Activated T-helper 1 cell treated with Interleukin-2 at 50 U/mL for 16 hours (primary cell): ENCODE measurements at places on chromosomes 1 and 21.

DNA sequence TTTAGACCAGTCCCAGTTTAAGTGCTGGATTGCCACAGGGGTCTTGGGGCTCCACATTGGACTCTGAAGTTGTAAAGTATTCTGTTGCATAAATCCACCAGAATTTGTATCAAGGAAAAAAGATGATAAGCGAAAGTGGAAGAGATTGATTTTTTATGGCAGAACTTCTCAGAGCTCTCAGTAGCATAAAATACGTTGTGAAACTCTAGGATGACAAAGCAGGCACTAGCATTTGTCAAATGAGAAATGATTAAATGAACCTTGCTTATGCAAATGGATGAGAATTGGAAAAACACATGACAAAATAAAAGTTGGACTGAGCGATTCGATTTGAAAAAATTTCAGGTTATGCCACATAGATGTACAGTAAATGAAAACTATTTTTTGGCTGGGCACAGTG lies 253.8 kb upstream of the RAB4A start:
- no peak for DNase-seq

- no peak for DNase-seq
Measured at GRCh38 chr21:21712748-21713520, 714.7 kb downstream of the NCAM2 start.

DNA sequence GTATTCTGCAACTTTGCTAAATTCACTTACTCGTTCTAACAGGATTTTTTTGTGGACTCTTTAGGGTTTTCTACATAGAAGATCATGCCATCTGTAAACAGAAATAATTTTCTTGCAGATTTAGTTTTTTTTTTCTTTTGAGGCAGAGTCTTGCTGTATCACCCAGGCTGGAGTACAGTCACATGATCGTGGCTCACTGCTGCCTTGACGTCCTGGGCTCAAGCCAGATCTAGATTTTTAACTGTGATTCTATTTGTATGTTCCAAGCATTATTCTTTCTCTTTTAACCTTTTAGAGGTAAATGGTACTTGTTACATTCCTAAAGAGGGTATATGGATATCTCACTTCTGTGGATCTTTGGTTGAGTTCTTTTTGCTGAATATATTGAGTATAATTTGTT lies 18.6 kb downstream of the FABP3 start:
- DNase-seq = no peak

GRCh38 chr21:44300262-44300959 lies 558 bp downstream of the PFKL start:
- DNase-seq = peak; percentile 56

DNA sequence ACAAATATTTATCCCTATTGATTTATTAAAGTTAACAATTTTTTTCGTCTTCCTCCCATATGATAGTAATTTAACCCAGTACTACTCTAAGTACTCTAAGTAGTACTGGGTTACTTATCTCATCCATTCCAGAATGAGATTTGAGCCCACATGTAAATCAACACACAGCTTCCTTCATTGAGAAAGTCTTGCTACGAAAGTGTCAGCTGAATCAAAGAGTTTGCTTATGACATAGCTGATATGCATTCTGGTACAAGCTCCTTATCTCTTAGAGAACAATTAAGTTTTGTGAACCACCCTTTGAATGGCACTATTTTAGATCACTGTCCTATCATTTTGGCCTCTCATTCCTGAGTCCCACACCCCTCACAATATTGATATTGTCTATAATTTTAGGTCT lies 2.4 kb upstream of the SLC44A3 start:
- no peak for DNase-seq

- no peak for DNase-seq
Measured at GRCh38 chr1:108082738-108083562, 117.2 kb downstream of the SLC25A24 start.

DNA sequence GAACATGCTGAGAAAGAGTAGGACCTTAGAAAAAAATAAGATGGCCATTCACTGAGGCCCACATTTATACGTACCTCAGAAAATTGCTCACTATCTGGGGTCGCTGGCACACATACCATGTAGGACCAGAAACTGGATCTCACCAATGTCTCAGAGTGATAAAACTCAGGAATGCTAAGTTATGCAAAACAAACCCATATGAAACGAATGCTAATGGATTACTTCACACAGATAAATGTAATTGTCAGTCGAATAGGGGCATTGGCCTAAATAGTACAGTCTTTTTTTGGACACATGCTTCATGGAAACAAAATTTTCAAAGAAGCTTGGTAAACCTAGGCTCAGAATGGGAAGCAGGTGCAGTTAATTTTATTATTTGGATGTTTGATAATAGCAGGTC lies 32.6 kb upstream of the RGS2 start:
- DNase-seq = no peak

DNA sequence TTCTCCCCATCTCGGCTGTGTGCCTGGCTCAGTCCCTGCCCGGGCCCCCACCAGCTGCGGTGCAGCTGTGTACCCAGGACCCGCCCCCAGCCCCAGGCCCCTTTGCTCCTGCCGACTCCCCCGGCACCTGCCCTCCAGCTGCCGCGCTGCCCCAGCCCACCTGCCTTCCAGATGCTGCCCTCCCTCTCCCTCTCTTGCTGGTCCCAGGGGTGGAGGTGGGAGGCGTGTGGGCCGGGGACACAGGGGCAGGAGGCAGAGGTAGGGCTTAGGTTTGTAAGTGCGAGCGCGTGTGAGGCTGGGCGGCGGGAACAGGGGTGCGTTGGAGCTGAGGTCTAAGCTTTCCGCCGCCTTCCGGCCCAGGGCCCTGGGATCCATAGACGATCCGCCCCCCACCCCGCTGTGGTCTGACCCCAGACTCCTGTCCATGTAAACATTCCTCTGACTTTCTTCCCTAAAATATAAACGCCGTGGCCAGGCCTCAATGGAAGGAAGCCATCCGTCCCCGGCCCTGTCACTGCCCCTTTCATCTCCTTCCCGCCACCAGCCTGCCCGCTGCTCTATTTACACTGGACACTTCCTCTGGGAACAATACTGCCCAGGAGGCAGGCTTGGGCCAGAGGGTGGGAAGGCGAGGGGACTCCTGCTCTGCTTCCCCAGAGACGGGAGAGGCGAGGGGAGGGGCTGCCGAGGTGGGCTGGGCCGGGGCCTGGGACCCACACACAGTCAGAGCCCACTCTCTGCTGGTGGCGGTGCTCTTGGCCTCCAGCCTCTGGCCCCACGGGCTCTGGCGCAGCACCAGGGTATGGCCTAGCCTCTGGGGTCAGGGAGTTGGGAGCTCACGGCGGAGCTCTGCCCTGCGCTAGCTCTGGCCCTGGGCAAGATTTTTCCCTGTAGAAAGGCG lies 128.3 kb downstream of the CASZ1 start:
- no peak for DNase-seq

- DNase-seq = no peak
Measured at GRCh38 chr1:91765880-91766443, 120.0 kb downstream of the TGFBR3 start.

- no peak for DNase-seq
Measured at GRCh38 chr1:232586679-232587078, 43.3 kb downstream of the SIPA1L2 start.

DNA sequence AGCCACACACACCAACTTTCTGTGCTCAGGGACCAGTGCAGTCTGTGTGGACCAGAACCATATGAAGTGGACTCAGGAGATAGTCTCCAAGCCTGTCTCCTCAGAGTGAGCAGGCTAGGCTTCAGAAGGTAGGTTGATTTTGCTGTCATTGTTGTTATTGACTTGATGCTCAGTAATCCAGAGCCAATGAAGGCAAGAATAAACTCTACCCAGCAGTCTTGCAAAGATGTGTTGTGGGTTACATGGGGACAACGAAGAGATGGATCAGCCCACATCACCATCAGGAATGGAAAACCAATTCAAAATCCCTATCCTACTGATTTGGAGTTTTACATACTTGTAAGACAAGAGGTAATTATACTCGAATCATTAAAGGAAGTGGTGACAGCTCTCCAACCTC lies 37.4 kb downstream of the PHC2 start:
- DNase-seq = no peak

- DNase-seq = no peak
Measured at GRCh38 chr1:14788080-14788479, 189.6 kb downstream of the KAZN start.

DNA sequence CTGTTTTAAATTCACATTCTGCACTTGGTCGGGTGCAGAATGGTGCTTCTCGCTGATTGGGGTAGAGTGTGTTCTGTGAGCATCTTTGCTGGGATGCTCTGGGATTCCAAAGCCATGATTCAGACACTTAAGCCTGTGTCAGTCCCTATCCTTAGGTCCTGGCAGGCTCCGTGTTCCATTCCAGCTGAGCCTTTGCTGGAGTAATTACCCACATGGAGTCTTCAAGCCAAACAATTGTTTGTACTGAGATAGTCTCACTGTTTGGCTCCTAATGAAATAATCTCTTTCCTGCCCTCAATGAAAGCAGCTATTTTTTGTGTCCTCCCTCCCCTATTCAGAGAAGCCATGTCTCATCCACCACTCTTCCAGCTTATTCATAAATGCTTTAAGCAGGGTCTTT lies 18.7 kb downstream of the SMAP2 start:
- DNase-seq = no peak

DNA sequence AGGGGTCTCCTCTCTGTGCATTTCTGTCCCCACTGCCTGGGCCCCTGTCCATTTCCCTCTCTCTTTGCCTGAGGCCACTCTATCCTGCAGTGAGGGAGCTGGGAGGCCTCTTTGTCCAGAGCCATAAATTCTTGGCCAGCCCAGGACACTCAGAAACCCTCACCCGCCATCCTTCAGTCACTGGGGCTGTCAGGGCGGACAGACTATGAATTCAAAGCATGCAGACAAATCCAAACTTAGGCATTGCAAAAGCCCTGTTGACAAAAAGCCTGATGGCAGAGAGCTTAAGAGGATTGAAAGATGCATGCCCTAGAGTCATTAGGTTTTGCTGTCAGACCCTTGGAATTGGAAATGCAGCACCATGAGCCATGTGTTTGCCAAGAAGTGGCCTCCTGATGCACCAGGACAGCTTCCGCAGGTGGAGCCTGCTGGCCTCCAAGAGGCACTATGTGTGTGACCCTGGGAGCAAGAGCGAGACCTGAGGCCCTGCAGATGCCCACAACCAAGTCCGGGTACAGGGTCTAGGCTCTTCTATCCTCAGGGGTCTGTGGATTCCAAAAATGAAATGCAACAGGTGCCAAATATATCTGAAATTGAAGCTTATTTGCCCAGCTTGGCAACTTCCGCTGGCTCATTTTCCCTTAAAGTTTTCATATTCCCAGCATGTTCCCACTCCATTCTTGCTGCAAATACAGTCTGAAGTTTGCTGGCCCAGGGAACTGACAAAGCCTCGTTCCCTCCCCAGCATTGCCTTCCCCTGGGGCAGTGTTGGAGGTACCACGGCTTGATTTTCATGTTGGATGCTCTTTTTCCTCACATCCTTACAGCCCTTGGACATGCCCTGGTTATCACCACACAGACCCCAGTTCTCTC lies 177.9 kb downstream of the PGBD5 start:
- no peak for DNase-seq

- no peak for DNase-seq
Measured at GRCh38 chr1:87121711-87122163, 206.9 kb upstream of the LMO4 start.

GRCh38 chr1:236465959-236466303 lies 57.9 kb upstream of the LGALS8 start:
- no peak for DNase-seq

- DNase-seq = no peak
Measured at GRCh38 chr1:167673265-167673664, 43.2 kb downstream of the RCSD1 start.
